ENCODE measurements at places on chromosomes 11 and 22. TPM values are rescaled to one million over a fixed set of nuclear protein-coding genes. Genes with fewer than 3 reads are reported as not detected.

SMIM35 gene
- polyA plus RNA-seq, result 0.59 TPM

MOGAT2 gene
- polyA plus RNA-seq, result 0.20 TPM

POU2AF3 gene
- 0.54 TPM for polyA plus RNA-seq

ACR gene
- 0.21 TPM for polyA plus RNA-seq

SMTNL1 gene
- not detected for polyA plus RNA-seq

KCNJ11 gene
- 0.13 TPM for polyA plus RNA-seq

PKDREJ gene
- polyA plus RNA-seq, result 0.02 TPM

LMF2 gene
- 36.6 TPM for polyA plus RNA-seq

WBP2NL gene
- 1.5 TPM for polyA plus RNA-seq

EFCAB6 gene
- polyA plus RNA-seq, result 0.07 TPM

CDC42BPG gene
- 2.0 TPM for polyA plus RNA-seq

SMIM38 gene
- 0.29 TPM for polyA plus RNA-seq

CHRDL2 gene
- polyA plus RNA-seq, result 0.91 TPM

FAM83F gene
- polyA plus RNA-seq, result not detected

UCP2 gene
- polyA plus RNA-seq, result 281 TPM

OR2AG2 gene
- polyA plus RNA-seq, result not detected

GGT5 gene
- 24.5 TPM for polyA plus RNA-seq

DENND6B gene
- polyA plus RNA-seq, result 9.9 TPM

APOA4 gene
- 0.05 TPM for polyA plus RNA-seq

STK33 gene
- polyA plus RNA-seq, result 8.1 TPM

Data from spleen (tissue), 13 donors.